ENCODE measurements at places on chromosomes 4 and X.

DNA sequence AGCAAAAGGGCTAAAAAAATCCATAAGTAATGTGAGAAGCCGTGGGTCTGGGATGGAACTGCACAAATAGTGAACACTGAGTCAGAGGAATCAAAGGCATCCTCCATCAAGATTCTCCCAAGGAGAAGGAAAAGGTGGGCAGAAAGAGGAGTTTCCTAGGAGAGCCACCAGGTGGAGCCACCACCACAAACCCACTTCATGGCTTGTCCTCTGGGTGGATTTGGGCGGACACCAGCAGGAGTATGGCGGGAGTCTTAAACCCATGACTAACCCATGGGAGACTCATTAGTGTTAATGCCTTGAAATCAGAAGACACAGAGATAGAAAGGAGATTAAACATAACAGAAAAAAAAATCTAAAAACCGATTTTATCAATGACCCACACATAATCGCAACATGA is 147.7 kb downstream of the SH3KBP1 start:
- H3K36me3 ChIP-seq: no peaks in the 10 kb centered on the region
- no peak overlapping the region for H3K4me3 ChIP-seq
- DNase-seq: peak; percentile 32

- no peaks in the 10 kb centered on the region for H3K27me3 ChIP-seq
- no peaks in the 10 kb centered on the region for H3K36me3 ChIP-seq
- H3K27ac ChIP-seq: no peak overlapping the region
- DNase-seq: peak; percentile 7
- no peaks in the 10 kb centered on the region for H3K4me1 ChIP-seq
- H3K4me3 ChIP-seq: no peak overlapping the region
These were observed 618.1 kb upstream of the GRIA3 start for GRCh38 chrX:122565952-122566351.

GRCh38 chrX:150429594-150429993 is 66.5 kb downstream of the MAMLD1 start:
- no peaks in the 10 kb centered on the region for H3K4me1 ChIP-seq
- no peaks in the 10 kb centered on the region for H3K27me3 ChIP-seq
- H3K36me3 ChIP-seq: no peaks in the 10 kb centered on the region
- no peak overlapping the region for H3K4me3 ChIP-seq

- no peaks in the 10 kb centered on the region for H3K36me3 ChIP-seq
- DNase-seq: no peak
- no peak overlapping the region for H3K27ac ChIP-seq
- no peaks in the 10 kb centered on the region for H3K4me1 ChIP-seq
- H3K27me3 ChIP-seq: no peaks in the 10 kb centered on the region
These were observed 365.7 kb upstream of the CPEB2 start for GRCh38 chr4:14636563-14636962.

DNA sequence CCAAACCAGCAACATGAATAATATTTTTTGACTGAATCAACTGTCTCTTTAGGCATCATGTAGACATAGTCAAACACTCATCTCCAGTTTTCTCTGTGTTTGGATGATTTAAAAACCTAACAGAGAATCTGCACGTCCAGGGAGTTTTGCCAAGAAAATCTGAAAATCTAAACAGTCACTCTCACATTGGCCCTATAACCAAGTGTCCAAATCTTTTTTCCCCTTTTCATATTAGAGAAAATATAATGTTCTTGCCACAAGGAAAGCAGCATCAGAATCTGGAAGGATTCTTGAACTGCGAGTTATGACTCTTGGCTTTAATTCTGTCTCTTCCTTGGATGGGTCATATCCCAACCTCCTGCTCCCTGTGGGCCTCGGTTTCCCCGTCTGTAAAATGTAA is 8.8 kb upstream of the CHRDL1 start:
- no peak overlapping the region for H3K27ac ChIP-seq
- no peaks in the 10 kb centered on the region for H3K36me3 ChIP-seq
- H3K4me1 ChIP-seq: no peaks in the 10 kb centered on the region
- no peak for DNase-seq
- H3K27me3 ChIP-seq: peaks cover 5% of the 10 kb centered on the region

DNA sequence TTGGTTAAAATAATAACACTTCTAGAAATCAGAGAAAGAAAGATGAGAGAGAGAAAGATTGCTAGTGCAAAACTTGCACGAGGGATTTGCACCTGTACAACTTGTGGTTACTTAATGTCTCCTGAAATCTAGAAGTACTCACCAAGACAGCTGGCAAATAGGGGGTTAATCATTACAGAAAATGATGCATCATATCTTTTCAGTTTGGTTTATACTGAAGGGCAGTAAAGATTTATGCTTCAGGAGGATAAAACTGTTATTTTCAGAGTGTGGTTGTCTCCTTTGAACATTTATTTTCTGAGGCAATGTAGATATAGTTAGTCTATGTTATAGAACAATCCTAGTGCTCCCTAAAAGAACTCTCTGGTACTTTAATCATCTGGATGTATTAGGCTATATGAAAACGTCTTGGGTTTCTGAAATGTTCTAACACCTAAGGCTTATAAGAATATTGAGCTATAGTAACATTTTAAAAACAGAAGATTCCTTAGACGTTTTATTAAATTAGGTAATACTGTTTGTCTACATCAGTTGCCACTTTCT is 13.3 kb downstream of the ATOH1 start:
- no peaks in the 10 kb centered on the region for H3K27me3 ChIP-seq
- no peak overlapping the region for H3K27ac ChIP-seq
- DNase-seq: no peak
- no peaks in the 10 kb centered on the region for H3K36me3 ChIP-seq
- no peaks in the 10 kb centered on the region for H3K4me1 ChIP-seq

DNA sequence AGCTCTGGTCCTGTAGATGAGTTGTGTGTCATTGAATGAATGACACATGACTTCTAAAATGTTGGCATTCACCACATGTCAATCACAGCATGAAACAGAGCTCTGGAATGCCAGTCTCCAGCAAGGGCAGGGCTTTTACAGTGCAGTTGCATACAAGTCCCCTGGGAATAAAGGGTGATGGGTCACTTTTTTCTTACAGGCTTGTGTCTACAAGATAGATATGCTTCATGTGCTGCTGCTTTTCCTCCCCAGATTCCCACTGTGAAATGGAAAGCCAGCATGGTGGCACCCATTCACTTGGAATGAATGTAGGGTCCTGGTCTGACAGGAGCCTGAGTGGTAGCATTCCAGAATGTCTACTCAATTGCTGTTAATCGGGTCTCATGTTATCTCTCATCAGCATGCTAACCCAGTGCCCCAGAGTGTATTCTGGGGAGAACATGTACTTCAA is 159.1 kb upstream of the KIT start:
- no peaks in the 10 kb centered on the region for H3K27me3 ChIP-seq
- H3K4me1 ChIP-seq: peaks cover 18% of the 10 kb centered on the region
- no peak for DNase-seq
- H3K4me3 ChIP-seq: no peak overlapping the region

DNA sequence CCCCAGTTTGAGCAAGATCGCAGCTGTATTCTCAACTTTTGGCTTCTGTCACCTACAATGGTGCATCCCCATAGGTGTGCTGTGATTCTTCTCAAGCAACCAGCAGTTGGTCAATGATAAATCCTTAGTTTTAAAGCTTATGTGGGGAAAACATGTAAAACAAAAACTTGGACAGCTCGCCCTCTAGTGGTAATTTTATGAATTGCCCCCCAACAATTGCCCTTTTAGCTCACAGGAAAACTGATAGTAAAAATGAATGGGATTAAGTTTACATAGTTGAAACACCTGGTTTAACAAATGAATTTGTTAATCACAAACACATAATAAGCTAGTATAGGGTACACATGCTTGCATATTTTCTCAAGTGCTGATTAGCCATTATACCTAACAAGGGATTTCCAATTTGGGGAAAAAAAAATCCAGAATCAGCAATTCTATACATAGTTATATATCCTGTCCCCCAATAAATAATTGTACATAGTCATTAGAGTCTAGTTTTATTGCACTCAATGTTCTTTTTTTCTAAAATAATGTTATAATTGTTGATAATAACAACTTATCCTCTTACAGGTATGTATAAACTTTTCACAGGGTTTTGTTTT is 30.1 kb downstream of the TEX13A start:
- no peak overlapping the region for H3K27ac ChIP-seq
- no peaks in the 10 kb centered on the region for H3K27me3 ChIP-seq
- H3K4me3 ChIP-seq: no peak overlapping the region
- no peaks in the 10 kb centered on the region for H3K36me3 ChIP-seq
- H3K4me1 ChIP-seq: no peaks in the 10 kb centered on the region
- DNase-seq: no peak

GRCh38 chrX:54695816-54696487 is 102.1 kb downstream of the ITIH6 start:
- H3K4me3 ChIP-seq: no peak overlapping the region
- no peaks in the 10 kb centered on the region for H3K36me3 ChIP-seq

- DNase-seq: no peak
- no peak overlapping the region for H3K27ac ChIP-seq
- H3K4me3 ChIP-seq: no peak overlapping the region
- no peaks in the 10 kb centered on the region for H3K4me1 ChIP-seq
- H3K36me3 ChIP-seq: no peaks in the 10 kb centered on the region
These were observed 60.4 kb downstream of the SORCS2 start for GRCh38 chr4:7252510-7253340.

- H3K4me3 ChIP-seq: no peak overlapping the region
- H3K36me3 ChIP-seq: no peaks in the 10 kb centered on the region
- no peak overlapping the region for H3K27ac ChIP-seq
- no peak for DNase-seq
- H3K27me3 ChIP-seq: no peaks in the 10 kb centered on the region
- H3K4me1 ChIP-seq: no peaks in the 10 kb centered on the region
These were observed 11.2 kb downstream of the PPAT start for GRCh38 chr4:56424176-56424575.

DNA sequence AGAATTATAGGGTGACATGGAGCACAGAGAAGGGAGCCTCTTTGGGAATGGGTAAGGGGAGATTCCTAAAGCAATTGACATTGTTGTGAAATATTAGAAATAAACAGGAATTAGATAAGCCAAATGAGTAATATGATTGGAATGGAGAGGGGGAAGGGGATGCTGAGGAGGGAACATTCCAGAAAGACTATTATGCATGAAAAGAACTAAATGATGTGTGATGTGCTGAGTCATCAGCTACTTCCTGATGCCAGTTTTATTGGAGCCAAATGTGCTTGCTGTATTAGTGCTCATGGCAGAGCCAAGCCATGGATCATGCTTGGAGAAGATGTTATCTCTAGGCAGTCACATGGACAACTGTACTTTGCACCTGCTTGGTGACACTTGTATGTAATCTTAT is 189.0 kb upstream of the HCCS start:
- H3K27me3 ChIP-seq: no peaks in the 10 kb centered on the region
- DNase-seq: no peak
- no peak overlapping the region for H3K27ac ChIP-seq

DNA sequence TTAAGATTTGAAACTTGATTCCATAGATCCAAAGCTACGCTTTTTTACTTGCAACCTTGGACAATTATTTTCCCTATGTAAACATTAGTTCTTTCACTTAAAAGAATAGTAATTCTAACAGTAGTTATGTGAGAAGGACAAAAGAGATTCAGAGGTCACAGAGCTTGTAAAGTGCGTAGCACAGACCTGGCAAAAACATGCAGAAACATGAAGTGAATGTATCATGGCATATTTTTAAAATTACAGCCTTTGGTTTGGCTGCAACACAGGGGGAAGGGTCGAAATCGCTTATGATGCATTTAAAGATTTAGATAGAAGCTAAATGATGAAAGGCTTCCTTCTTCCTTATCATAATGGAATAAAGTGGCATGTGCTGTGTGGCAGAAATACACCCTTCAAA is 1068.8 kb downstream of the ARAP2 start:
- H3K4me3 ChIP-seq: no peak overlapping the region
- DNase-seq: no peak
- H3K27me3 ChIP-seq: no peaks in the 10 kb centered on the region
- no peaks in the 10 kb centered on the region for H3K4me1 ChIP-seq
- no peak overlapping the region for H3K27ac ChIP-seq

DNA sequence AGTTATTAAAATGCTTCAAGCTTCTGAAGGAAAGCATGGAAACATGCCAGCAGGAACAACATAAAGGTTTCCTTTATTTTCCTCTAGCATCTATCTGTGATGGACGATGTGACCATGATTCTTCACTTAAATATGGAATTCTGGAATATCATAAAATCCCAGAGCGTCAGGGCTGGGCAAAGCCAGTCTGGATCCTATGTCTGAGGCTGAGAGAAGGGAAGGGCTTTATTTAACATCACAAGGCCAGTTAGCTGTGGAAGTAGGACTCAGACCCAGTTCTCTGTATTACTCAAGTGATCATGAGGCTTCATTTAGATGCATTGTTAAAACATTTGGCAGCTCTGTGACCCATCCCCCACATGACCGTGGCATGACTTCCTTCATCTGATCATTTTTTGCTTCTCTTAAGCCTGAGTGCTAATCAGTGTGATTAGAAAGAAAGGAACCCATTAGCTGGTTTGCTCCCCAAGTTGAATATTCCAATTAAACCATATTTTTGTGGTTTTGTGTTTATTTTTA is 40.9 kb upstream of the EOLA2 start:
- no peaks in the 10 kb centered on the region for H3K4me1 ChIP-seq
- H3K36me3 ChIP-seq: no peaks in the 10 kb centered on the region
- H3K4me3 ChIP-seq: no peak overlapping the region
- H3K27me3 ChIP-seq: no peaks in the 10 kb centered on the region
- DNase-seq: no peak

- no peak overlapping the region for H3K27ac ChIP-seq
- H3K27me3 ChIP-seq: no peaks in the 10 kb centered on the region
These were observed 1443.5 kb downstream of the FAM133A start for GRCh38 chrX:95117556-95117955.

DNA sequence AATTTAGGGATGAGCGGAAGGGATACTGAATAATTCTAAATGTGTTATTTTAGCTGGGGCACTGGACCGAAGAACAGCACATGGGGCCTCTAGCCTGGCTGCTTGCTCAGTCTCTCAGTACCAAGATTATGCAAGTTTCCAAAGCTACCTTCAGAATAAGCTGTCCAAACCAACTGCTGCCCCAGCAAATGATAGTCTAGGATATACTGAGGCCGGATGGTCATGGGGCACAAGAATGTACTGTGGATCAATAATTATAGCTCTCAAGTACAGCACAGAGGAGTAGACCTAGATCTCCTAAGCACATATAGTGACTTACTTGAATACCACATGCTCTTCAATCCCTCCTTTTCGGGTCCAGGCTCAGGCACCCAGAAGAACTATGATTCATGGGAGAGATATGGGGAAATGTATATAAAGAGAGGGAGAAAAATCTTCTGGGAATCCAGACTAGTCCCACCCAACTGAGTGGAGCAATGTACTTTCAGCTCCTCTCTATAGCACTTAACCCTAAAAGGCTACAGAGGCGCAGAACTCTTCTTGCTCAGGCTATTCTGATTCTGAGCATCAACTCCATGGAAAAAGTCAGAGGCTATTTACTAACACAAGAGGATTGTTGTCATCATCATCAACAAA is 160.3 kb upstream of the GPC4 start:
- H3K4me1 ChIP-seq: no peaks in the 10 kb centered on the region
- no peak for DNase-seq
- H3K27ac ChIP-seq: no peak overlapping the region
- no peak overlapping the region for H3K4me3 ChIP-seq
- H3K27me3 ChIP-seq: no peaks in the 10 kb centered on the region
- H3K36me3 ChIP-seq: no peaks in the 10 kb centered on the region

- no peak overlapping the region for H3K27ac ChIP-seq
- no peak overlapping the region for H3K4me3 ChIP-seq
- no peaks in the 10 kb centered on the region for H3K36me3 ChIP-seq
- no peak for DNase-seq
These were observed 245.2 kb downstream of the THOC2 start for GRCh38 chrX:123487669-123488068.

- no peaks in the 10 kb centered on the region for H3K4me1 ChIP-seq
- no peaks in the 10 kb centered on the region for H3K27me3 ChIP-seq
- H3K36me3 ChIP-seq: no peaks in the 10 kb centered on the region
- no peak overlapping the region for H3K4me3 ChIP-seq
These were observed 117.5 kb downstream of the DNAAF6 start for GRCh38 chrX:107323786-107324492.
